ENCODE measurements at places on chromosomes 5 and 9. TPM values are rescaled to one million over a fixed set of nuclear protein-coding genes. Genes with fewer than 3 reads are reported as not detected.

Gene SHC3
- total RNA-seq = 0.06 TPM

Gene LIX1
- not detected for total RNA-seq

Gene DPP7
- 357 TPM for total RNA-seq

Gene ARL14EPL
- total RNA-seq = not detected
